Stimulated activated CD4-positive, alpha-beta T cell treated with anti-CD3 and anti-CD28 coated beads, Interleukin-4, amount 100 ng/mL, for 24 hours (primary cell): ENCODE measurements at places on chromosomes 13 and 19.

DNA sequence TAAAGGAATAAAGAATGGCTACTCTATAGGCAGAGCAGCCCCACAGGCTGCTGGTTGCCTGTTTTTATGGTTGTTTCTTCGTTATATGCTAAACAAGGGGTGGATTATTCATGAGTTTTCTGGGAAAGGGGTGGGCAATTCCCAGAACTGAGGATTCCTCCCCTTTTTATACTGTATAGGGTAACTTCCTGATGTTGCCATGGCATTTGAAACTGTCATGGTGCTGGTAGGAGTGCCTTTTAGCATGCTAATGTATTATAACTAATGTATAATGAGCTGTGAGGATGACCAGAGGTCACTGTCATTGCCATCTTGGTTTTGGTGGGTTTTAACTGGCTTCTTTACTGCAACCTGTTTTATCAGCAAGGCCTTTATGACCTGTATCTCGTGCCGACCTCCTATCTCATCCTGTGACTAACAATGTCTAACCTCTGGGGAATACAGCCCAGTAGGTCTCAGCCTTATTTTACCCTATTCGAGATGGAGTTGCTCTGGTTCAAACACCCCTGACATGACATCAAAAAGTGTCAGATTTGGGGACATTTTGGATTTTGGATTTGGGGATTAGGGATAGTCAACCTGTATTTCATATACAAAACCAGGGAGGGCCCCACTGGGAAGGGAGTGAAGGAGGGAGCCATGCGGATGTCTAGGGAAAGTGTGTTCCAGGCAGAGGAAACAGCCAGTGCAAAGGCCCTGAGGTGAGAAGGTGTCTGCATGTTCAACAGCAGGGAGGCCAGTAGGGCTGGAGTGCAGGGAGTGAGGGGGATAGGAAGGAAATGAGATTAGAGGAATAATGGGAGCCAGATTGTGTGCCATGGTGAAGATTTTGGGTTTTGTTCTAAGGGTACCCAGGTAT lies 10.9 kb downstream of the FXYD5 start:
- no peak for DNase-seq

DNA sequence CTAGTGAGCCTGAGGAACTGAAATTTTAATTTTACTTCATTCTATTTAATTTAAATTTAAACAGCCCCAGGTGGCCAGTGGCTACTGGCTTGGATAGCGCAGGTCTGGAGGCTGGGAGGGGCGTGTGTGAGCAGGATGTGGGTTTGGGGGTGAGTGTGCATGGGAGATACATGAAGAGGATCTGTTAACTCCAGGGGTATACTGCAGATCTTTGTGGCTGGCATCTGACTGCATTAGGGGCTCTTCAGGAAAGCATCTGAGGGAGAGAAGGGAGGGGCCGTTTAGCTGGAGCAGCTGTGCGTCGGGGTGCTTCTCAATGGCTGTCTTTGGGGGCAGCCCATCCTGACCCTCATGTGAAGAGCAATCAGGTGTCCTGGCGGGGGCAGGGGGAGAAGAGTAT lies 6.8 kb downstream of the SHANK1 start:
- DNase-seq = no peak

DNA sequence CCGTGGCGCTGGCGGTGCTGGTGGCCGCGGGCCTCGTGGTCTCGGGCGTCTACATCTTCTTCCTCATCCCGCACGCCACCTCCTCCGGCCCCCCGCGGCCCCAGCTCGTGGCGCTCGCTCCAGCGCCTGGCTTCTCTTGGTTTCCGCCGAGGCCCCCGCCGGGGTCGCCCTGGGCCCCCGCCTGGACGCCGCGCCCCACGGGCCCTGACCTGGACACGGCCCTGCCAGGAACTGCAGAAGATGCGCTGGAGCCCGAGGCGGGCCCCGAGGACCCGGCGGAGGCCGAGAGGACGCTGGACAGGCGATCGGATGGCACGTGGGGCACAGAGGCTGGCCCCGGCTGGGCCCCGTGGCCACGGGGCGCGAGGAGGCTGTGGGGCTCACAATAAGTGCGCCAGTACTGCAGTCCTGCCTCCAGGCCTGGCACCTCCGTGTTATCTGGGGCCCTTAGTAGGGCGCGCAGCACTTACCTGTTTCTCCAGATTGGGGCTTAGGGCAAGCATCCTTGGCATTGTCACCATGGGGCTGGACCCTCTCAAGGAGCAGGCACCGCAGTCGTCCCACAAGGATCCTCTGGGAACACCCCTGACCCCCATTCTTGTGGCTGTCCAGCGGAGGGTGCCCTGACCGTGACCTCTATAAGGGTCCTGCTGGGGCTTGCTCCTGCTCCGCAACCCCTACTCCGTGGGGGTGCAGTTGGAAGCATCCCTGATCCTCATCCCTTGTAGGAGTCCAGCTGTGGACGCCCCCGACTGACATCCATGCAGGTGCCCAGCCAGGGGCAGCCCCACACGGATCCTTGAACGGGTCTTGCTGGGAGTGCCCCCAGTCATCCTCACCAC lies 1.5 kb downstream of the RNF225 start:
- no peak for DNase-seq

DNA sequence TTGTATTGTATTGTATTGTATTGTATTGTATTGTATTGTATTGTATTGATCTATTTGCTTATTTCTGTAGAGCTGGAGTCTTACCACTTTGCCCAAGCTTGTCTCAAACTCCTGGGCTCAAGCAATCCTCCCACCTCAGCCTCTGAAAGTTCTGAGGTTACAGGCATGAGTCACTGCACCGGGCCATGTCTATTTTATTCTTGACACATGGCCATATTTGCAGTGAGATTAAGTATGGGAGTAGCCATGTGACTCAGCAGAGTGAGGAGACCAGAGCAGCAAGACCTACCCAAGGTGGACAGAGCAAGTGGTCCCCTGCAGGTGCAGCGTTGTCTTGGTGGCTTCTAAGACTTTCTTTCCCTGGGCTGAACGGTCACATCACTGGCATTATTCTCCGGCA lies 49.1 kb upstream of the UBAC2 start:
- peak; percentile 24 for DNase-seq

- no peak for DNase-seq
Observed at GRCh38 chr13:112119192-112120030, 52.5 kb downstream of the SOX1 start.

GRCh38 chr19:12784394-12784870 lies 6.9 kb upstream of the JUNB start:
- peak; percentile 23 for DNase-seq

- DNase-seq = peak; percentile 46
Observed at GRCh38 chr13:113176280-113176679, 17.8 kb downstream of the PROZ start.

DNA sequence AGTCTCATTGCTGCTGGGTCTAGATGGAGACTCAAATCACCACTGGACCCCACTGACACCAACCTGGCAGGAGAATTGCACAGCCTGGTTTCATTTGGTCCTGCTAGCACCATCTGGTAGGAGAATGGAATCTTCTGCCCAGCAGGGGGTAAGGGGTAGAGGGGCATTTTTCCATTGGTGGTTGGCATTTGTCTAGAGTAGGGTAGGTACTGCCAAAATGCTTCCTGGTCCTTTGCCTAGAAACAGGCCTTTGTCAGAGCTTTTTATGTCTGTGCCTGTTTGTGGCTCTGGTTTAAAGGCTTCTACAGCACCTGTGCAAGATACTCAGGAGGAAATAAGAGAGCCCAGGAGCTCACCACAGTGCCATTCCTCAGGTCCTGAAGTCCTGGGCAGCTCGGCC lies 121.3 kb downstream of the KCTD12 start:
- DNase-seq = no peak

DNA sequence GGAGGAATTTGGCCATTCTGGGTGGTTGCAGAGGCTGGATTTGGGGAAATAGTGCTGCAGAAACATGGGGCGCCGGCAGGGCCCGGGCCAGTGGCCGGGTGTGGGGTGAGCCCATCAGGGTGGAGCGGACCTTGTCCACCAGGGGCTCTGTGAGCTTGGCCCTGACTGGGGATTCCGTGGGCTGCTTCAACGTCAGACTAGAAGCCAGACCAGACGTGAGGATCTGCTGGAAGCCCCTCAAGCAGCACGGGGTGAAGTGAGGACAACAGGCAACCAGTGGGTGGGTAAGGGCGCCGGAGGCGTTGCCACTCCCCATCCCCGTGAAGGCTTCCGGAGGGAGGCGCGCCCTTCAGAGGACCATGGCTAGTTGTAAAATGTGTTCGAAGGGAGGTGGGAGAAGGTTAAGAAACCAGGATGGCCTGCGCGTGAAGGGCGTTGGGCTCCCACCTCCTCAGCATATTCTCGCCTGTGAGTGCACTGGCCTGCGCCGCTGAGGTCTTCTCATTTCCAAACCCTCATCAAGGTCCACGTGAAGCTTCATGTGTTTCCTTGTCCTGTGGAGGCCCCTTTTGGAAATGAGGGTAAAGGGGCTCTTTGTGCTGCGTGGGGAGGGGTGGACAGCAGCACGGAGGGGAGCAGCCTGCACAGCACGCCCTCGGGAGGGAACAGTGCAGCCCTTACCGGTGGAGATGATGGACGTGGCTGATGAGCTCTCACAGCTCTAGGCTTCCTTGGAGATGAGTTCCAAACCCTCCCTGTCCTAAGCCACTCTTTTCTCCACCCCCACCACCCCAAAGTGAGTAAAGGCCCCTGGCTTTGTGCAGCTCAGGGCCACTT lies 8.3 kb downstream of the TEX29 start:
- no peak for DNase-seq

DNA sequence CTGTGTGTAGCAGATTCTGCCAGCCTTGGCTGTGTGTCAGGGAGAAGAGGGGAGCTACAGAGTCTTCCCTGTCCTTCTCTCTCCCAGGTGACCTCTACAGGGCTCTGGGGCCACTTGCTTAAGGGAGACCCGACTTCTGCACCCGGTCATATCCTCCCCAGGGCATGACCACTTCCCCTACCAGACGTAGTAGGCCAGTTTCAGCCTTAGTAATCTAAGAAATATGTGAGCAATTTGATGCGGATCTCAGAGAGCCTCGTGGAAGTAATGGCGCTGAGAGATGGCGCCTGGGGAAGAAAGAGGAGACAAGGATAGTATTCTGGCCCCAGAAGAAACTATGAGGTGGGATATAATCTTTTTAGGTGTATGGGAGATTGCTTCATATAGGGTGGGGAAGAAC lies 41.9 kb downstream of the NFIX start:
- DNase-seq = no peak

DNA sequence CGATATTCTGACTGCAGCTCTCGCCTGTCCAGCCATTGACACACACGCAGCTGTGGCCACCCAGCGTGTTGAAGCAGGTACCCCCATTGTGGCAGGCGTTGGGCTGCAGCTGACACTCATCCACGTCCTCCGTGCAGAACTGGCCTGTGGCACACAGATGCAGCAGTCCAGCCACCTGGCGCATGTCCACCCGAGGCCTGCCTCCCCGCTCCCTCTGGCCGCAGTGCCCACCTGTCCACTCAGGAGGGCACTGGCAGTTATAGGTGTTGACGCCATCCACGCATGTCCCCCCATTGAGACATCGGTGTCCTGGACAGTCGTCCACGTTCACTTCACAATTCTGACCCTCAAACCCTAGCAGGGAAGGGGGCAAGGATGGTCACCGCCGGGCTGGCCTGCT lies 9.3 kb downstream of the NOTCH3 start:
- no peak for DNase-seq

DNA sequence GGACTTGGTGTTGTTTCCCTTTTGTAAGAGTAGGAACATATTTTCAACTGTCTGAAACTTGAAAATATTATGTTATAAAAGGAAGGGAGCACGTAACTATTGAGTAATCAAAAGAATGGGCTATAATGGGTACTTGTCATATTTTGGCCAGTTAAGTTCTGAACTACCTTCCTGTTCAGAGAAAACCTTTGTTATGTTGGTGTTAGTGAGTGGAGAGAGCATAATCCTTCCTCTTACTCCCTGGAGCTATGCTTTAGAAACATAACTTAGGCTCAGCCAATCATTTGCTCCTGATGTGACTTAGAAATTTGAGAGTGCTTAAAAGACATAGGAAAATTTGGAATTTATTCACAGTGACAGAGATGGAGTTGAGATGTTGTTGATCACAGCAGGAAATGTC lies 482.5 kb upstream of the SPRY2 start:
- no peak for DNase-seq

- no peak for DNase-seq
Observed at GRCh38 chr19:46487178-46487801, 8.4 kb downstream of the PNMA8B start.

- DNase-seq = no peak
Observed at GRCh38 chr13:51738226-51738905, 65.6 kb downstream of the DHRS12 start.

GRCh38 chr19:51121257-51121656 lies 3.4 kb upstream of the SIGLEC9 start:
- DNase-seq = no peak

GRCh38 chr13:49305792-49306425 lies 58.2 kb downstream of the CDADC1 start:
- DNase-seq = no peak

GRCh38 chr13:24630121-24630520 lies 50.1 kb upstream of the ATP12A start:
- no peak for DNase-seq

- DNase-seq = no peak
Observed at GRCh38 chr19:1999856-2000515, 15.5 kb downstream of the BTBD2 start.

- DNase-seq = no peak
Observed at GRCh38 chr13:27955014-27955591, 14.0 kb downstream of the CDX2 start.
